Activated CD4-positive, CD25-positive, alpha-beta regulatory T cell (primary cell): ENCODE measurements at places on chromosomes 2 and 18.

GRCh38 chr2:227043981-227044380 is 120.0 kb downstream of the COL4A4 start:
- no peak for DNase-seq

DNA sequence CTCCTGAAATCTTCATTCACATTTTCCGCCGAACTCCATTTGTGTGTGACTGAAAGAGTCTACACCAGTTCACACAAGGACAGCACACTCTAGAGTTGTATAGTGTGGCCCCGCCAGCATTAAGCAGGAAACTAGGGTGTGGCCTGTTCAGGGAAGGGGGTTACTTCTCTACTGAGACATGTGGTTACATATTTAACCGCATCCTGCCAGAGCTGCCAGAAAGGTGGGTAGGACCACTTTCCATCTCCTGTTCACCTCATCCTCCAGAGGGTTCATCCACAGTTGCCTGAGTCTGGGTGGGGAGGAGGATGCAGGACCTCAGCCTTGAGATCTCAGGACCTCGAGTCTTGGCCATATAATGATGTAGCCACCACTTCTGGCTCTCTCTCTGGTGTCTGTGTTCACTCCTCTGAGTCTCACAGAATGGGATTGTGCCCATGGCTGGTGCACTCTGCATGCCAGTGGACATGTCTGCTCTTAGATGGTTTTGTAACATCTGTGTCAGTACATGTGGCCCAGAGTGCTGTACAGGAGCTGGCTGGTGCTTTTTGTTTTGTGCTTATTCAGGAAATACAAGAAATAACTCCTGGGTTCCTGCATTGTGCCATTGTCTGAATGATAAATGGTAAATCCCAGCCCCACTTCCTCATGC is 7.7 kb upstream of the SP140L start:
- DNase-seq = peak; percentile 21

- no peak for DNase-seq
Measured at GRCh38 chr2:59684116-59684770, 869.2 kb downstream of the BCL11A start.

DNA sequence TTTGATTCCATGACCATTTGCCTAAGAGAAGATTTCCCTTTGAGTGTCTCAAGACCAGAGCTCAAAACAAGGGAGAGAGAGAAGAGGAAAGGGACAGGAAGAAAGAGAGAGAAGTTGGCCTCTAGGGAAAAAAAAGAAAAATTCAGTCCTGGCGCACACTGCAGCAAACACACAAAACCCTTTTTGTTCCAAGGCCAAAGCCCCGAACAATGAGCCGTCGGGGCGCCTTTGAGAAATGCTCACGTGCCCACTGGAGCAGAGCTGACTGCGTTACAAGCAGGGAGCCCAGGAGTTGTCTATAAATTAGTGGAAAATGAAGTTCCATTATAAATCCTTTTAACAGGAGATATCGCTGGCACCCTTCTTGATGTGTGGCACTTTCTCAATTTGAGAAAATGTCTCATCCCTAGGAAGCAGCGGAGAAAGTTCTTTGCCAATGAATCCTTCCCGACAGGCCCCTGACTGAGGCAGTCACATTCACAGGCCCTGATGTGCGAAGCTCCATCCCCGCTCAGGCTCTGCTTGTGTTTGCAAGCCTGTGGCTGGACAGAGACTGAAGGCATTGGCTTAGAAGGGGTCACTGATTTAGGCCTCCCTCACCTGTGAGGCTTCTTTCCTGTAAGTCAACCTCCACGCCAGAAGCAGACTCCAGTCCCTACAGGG is 32.1 kb upstream of the NCKAP5 start:
- DNase-seq = no peak

- DNase-seq = no peak
Measured at GRCh38 chr18:79632765-79633164, 46.8 kb upstream of the CTDP1 start.

DNA sequence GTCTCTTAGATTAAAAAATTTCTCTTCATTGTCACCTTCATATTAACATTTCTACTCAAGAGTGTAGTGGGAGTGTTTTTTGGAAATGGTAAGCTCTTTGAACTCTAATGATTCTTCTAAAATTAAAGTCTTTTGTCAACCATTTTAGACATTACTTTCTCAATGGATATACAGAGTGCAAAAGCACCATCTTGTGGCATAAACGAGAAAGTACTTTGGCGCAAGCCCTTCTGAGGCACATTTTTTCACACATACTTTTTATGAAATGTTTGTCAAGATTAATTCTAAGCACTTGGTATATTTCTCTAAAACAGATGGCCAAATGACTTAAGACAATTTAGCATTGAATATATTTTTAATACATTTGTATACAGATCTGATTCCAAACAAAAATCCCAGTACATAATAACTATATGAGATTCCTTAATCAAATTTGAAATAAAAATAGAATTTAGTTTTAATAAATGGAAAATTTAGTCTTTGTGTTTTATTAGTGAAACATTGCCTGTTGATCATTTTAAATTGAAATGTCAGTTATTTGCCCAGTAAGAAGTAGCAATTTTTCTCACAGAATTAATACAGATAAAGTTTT is 63.3 kb upstream of the GALNT5 start:
- no peak for DNase-seq

DNA sequence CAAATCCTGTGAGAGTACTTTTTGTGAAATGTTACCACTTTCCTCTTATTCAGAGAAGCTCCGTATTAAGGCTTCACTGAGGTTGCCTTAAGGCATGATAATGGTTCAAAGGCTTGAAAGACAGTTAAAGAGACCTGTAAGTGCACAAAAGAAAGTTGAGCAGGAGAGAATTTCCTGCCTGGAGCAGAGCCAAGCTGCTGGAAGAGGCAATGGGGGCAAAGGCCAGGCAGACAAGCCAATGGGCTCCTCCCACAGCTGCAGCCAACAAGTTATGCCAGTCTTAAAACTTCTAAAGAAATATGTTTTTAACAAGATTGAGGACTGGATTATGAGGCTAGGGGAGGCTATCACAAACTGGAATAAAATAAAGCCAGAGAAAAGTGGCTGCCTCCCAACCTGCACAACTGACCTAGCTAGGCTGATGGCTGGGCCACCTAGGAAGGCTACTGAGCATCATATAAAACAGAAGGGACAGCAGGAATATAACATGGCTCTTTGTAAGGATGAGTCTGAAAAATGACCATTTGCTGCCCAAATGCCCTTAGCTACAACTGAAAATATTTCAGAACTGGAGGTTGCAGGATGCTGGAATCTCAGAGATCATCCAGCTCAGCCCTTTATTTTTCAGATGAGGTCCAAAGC is 2.1 kb downstream of the IL1B start:
- no peak for DNase-seq

DNA sequence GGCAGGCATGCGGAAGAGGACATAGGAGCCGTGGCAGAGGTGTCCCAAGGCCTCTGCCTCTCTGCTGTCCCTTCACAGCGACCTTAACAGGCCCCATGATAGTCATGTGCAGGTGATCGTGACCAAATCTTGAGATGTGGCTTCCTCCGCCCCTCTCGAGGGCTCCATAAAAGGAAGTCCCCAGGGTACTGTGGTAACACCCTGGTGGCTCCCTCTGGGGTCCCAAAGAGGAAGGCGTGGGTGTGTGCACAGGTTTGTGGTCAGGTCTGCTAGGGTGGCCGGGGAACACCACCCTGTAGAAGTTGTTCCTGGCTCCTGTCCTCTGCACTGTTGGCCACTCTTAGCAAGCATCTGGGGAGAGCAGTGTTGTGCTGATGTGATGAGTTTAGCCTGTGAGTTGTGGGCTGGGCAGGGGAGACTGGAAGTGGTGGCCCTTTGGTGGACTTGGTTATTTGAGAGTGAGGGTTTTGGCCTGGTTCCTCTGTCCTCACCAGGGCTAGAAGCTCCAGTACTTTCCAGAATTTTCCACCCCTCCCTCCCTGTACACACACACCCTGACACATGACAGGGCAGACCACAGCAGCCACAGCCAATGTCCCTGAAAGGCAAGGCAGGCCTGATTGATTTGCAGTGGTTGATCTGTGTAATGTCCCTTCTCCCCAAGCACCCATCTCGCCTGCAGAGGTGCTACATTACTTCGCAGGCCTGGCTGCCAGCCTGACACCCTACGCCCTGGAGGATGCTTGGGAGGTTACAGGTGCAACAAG is 68.9 kb upstream of the BOD1L2 start:
- no peak for DNase-seq

DNA sequence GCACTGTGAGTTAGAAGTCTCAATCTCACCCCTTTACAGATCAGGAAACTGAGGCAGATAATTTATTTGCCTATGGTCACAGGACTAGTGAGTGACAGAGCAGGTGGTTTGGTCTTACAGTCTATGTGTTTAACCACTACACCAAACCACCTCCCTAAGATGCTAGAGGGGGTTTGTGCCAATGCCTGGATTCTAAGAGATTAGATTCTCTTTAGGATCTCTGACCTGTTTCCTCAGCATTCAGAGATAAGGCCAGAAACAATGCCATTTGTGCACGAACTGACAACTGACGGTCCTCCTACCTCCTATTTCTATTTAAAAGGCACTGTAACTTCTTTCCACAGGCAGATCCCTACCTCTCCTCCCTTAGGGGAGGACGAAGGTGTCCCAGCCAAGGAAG is 2.3 kb upstream of the SLC20A1 start:
- DNase-seq = no peak

- no peak for DNase-seq
Measured at GRCh38 chr2:220703279-220703678, 868.8 kb downstream of the EPHA4 start.

GRCh38 chr18:27400001-27400400 is 214.9 kb upstream of the CHST9 start:
- no peak for DNase-seq

- no peak for DNase-seq
Measured at GRCh38 chr2:181036848-181037603, 56.6 kb downstream of the UBE2E3 start.

DNA sequence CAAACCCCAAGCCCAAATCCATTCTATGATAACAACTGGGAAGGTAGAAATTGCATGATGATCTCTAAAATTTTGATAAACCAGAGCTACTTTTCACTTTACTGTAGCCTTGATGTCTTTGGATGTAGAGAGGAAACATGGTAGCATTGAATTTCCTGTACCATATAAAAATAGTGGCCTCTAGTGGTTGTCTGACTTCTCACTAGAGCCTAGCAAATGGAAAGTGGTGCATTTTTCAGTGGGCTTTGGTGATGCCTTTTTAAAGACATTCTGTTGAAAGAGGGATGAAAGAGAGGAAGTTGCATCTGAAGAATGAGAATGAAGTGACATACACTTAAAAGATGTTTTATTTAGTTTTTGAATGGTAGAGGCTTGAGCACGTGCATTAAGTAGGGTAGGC is 662.2 kb downstream of the XIRP2 start:
- DNase-seq = no peak

DNA sequence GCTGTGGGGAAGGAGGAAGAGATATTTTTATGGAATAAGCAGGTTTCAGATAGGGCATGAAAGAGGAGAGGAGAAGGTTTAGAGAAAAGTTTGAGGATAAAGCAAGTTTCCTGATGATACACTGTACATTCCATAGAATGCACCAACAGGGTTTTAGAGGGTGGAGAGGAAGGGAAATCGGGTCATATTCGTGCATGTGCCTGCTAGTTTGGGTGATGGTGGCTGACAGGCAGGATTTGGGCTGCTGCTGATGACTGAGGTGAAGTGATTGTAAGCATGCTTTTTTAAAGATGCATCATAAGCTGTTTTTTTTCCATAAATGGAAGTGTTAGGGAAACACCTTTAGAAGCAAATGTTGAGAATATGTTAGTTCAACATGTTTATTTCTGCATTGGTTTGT is 68.8 kb downstream of the PMAIP1 start:
- DNase-seq = no peak

- DNase-seq = no peak
Measured at GRCh38 chr2:99771681-99772333, 282.0 kb upstream of the REV1 start.
